Renal cortex interstitium (tissue), 15 donors: ENCODE measurements at places on chromosomes 5 and 9. TPM values are rescaled to one million over a fixed set of nuclear protein-coding genes. Genes with fewer than 3 reads are reported as not detected.

- DNase-seq = no peak
Observed at GRCh38 chr9:134437403-134438194, 111.3 kb downstream of the RXRA start.

- no peak for DNase-seq
Observed at GRCh38 chr5:42387563-42387962, 35.7 kb upstream of the GHR start.

DNA sequence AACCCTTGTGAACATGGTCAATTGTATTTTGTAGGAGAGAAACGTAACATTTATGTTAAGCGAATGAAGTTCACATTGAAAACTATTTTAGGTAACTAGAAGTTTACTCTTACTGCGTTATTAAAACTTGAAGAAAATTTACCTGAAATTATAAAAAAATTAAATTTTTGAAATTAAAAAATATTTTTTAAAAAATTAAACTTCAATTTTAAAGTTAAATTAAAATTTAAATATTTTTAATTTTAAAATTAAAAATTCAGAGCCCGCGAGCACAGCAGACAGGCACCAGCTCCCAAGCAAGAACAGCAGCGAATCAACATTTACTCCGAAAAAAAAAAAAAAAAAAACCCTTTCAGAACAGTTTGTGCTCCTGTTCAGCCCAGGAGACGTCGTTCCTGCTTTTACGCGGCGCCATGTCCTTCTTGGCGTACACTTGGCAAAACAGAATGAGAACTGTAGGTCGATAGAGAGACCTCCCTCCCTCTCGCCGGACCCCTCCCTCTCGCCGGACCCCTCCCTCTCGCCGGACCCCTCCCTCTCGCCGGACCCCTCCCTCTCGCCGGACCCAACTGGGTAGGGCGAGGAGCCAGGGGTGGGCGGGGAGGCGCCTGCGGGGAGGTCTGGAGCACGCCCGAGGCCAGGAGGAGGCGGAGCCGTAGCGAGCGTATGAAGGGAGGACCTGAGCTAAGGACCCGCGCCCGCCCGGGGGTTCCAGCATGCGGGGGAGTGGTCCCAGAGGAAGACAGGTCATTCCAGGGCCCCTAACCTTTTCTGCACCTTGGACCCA, 235.8 kb downstream of the ROR2 start:
- no peak for DNase-seq

- DNase-seq = no peak
Observed at GRCh38 chr9:78001946-78002731, 29.5 kb downstream of the GNAQ start.

PCDHB4 gene
- 1.2 TPM for polyA plus RNA-seq

DNA sequence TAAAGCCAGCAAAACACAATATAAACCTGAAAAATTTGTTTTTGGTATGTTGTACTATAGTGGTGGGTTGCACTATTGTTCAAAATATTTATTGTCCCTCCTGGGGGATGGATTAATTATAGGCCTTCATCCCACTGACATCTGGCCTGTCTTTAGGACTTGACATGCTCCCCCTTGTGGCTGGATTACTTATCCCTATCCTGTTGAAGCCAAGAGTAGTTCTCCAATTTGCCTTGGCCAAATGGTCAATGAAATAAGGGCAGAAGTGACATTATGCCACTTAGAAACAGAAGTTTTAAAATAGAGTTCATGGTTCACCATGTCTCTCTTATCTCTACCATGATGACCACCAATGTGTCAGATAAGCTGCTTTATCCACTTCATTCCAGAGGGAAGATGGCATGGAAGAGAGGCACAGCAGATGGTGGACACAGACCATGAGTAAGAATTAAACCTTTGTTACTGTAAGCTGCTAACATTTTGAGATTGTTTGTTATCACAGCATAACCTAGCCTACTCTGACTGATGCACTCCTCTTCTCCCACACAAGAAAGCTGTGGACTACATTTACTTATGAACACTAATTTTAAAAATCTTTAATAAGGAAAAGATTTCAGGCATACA, 29.2 kb upstream of the ARHGEF28 start:
- no peak for DNase-seq

ENTPD8 gene
- 0.63 TPM for polyA plus RNA-seq

CERT1 gene
- 59.5 TPM for polyA plus RNA-seq
